ENCODE measurements at places on chromosomes 16 and 17.

- no peak for DNase-seq
These were observed 66.8 kb downstream of the SRCIN1 start for GRCh38 chr17:38538906-38539305.

GRCh38 chr16:54066451-54067105, 220.0 kb downstream of the IRX3 start:
- DNase-seq, result no peak

GRCh38 chr16:63539276-63539675, 1503.0 kb upstream of the CDH8 start:
- no peak for DNase-seq

DNA sequence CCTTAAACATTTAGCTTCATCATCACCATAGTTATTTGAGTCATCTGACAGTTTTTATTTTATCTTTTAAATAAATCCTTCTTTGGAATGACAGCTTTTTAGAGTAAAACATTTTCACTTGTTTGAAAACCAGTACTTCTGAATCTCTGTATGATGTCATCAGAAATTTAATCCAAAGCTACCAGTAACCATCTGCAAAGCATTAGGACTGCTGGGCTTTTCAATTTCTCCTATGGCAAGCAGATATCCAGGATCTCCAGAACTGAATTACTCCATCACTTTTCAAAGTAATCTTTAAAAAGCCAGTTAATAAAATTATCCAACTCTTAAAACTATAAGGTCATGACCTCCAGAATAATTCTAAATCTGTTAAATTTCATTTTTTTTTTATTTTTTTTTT, 51.5 kb downstream of the CHCT1 start:
- no peak for DNase-seq

GRCh38 chr17:50027881-50028735, 27.8 kb upstream of the ITGA3 start:
- no peak for DNase-seq

DNA sequence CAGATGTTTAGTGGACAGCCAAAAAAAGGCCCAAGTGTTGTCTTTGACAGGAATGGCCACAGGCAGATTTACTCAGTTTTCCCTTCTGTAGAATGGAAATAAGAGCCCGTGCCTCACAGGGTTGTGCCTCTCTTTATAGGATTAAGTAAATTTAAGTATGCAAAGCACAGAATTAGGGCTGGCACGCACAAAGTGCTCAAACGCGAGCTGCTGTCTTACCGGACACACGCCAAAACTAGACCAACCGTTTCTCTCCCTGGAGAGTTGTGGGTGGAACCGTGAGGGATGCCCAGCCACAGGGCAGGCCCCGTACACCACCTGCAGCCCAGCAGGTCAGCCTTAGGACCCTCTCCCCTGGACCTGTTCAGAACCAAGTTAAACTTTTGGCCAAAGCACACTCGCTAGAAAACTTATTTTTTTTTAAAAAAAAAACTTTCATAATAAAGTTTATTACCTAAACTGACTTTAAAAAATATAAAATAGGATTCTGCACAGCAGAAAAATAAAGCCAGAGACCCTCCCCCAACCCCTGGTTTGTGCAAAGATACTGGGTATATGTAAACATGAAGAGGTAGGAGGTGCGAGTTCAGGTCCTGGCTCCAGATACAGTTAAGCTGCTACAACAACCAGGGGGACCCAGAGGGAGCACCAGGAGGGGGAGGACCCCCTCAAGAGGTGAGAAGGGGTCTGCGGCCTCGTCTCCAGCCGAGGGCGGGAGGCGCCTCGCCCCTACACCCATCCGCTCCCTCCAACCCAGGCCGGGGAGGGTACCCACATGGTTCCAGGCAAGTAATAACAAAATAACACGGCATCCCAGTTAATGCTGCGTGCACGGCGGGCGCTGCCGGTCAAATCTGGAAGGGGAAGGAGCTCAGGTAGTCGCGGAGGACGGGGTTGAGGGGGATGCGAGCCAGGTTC, 1.8 kb downstream of the SOCS1 start:
- no peak for DNase-seq

GRCh38 chr16:89164436-89164835, 7.1 kb upstream of the CDH15 start:
- no peak for DNase-seq

DNA sequence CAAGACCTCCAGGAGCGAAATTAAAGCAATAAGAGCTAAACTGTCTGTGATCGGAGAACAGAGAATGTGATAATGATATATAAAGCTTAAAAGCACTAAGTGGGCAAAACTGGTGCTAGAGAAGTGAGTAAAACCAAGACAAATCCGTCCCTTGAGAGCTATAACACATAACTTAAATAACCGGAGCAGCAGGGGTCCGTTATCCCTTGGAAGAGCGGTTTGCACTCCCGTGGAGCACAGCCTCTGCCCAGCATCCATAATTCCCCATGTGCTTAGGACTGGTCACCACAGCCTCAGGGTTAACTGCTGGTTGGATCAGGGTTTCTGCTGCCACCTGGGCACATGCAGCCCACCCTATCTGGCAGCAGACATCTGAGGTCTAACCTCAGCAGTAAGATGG, 489.0 kb downstream of the NPIPA7 start:
- DNase-seq, result no peak

GRCh38 chr17:36600465-36600864, 918 bp upstream of the MRM1 start:
- no peak for DNase-seq

GRCh38 chr17:9044772-9045463, 23.6 kb downstream of the NTN1 start:
- no peak for DNase-seq

DNA sequence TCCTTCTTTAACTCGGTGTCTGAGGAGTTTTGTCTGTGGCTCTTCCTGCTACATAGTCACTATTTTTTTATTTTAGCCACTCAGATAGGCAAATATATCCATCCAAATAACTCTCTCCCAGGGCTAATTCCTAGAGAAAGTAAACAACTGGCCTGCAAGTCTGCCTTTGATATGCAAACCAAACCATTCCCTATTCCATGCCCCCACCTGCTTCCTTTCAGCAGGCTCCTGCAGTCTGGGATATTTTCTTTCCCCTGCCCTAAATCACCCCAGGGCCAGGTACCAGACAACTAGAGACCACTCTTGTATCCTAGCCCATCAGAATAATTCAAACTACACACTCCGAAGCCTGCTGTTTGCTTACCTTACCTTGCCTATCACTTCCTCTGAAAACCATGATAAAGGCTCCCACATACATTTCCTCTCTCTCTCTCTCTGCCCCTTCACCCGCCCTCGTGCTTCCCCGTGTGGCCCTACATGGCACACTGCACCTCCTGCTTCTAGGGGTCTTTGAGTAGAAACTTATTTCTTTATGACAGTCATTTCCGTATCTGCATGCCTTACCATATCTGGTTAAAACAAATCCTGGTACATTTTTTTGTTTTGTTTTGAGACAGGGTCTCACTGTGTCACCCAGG, 8.3 kb downstream of the CD300H start:
- no peak for DNase-seq

DNA sequence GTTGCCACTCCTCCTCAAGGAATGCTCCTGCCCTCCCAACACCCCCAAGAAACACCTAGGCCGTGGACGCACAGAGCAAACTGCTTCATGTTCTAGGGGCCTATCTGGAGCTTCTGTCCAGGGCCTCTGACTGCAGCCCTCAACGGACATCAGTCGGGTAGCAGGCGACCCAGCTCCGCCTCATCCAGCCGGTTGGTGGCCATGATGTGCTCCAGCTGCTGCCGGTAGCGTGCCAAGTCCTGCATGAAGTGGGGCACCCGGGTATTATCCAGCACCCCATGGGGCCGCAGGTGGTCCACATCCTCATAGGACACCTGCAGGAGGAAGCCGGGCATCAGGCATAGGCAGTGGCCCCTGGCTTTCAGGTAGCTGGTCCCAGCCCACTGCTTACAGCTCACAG, 6.3 kb downstream of the NOL3 start:
- DNase-seq, result no peak

DNA sequence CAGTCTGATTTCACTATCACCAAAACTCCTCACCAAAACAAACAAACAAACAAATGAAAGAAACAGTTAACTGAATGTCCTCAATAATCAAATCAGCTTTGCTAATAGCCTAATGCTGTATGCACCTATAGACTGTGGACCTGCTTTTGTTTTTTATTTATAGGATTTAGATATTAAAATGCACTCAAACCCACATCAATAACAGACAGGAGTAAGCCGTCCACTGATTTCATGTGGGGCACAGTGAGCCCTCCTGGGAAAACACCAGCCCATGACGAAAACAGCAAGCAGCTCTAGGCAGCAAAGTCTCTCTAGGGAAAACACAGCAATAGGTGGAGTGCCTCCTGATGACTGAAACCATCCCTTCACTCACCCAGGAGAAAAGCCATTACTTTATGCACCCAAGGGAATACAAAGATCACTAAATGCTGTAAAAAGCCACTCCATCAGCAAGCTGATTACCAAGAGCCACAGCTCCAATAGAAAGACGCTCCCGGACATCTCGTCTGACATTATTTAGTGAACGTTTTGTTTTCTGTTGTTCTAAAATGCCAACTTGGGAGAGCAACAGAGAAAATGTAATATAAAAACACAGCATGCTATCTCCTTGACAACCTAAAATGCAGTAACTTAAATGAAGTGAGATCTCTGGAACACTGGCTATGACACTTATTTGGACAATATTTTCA, 47.8 kb downstream of the ANKFY1 start:
- no peak for DNase-seq

DNA sequence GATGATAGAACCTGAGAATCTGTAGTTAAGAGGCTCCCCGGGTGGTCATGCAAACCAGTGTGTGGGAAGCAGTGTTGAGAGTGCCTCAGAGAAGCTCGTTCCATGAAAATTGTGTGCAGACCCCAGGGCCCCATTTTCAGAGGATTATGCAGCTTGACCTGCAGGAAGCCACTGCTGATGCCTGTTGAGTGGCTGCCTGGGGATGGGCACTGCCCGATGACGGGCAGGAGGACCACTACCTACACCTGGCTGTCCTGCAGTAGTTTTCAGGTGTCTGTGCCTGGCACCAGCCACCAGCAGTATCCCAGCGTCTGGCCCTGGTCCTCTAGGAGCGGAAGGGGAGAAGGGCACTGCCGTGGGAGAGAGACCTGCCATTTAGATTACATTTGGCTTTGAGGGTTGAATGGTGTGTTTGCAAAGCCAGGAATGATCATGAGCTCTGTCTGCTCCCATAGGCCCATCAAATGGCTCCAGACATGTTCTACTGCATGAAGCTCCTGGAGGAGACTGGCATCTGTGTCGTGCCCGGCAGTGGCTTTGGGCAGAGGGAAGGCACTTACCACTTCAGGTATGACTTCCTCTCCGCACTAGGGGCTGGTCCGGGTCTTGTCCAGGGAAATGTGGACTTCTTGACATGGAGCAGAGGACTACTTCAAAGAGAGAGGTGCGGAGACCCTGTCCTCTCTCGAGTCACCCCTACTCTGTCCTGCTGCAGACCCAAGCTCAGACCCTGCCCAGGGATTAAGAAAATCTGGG, 42.5 kb downstream of the GPT2 start:
- DNase-seq, result no peak

DNA sequence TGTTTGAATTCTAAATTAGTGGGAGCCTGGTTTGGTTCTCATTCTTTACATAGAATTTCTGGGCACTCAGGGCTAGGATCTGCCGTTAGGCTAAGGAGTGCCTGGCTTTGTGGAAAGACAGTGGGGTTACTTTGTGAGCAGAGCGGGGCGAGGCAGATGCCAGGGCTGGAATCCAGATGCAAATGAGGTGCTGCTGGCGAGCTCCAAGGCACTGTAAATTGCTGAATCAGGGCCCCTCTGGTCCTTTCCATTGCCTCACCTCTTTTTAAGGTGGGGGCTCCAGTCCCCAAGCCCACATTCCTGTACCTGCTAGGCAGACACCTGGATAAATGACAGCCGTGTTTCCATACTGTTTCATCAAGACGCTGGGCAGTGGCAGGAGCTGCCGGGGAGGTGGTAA, 33.8 kb downstream of the PIPOX start:
- DNase-seq, result no peak

DNA sequence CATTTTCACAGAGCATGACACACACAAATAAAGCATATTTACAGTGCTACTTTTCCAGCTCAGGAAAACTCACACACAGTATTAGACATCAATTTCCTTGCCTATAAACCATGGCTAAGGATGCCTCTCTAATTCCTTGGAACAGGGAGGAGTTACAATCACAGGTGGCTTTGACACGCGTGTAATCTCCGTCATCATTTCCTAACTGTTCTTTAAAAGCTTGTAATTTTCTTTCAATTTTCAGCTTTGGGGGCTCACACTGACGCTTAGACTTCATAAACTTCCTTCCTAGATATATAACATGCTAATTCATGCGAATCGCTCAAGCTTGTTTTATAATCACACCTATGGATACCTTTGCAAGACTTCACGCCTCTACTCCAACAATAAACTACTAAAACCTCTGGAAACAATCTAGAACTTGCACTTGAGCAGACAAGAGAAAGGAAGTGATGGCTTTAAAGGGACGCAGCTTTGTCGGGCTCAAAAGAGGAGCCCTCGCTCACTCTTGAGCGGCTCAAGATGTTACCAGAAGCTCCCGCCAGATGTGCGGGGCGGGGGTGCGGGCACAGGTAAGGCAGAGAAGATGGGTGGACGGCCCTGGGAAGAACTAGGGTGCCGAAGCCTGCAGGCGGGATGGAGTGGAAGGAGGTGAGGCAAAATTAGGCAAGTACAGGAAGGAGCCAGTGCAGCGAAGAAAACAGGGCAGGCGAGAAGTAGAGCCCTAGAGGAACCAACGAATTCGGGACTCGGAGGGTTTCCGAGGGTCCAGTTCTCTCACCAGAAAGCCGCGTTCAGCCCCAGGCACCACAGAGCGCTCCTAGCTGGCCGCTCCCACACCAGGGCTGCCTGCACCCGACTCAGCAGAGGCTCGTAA, 631 bp downstream of the RETREG3 start:
- peak; percentile 7 for DNase-seq
